HepG2 (cell line): ENCODE measurements at places on chromosomes 4 and X. TPM values are rescaled to one million over a fixed set of nuclear protein-coding genes. Genes with fewer than 3 reads are reported as not detected.

Gene SGMS2
- total RNA-seq: 1.2 and 1.3 TPM in 2 replicates

Gene MAP7D2
- total RNA-seq: 10.5 and 14.2 TPM in 2 replicates

Gene SLC6A14
- 43.2 and 70.2 TPM in 2 replicates for total RNA-seq

Gene PGAM4
- total RNA-seq: 0.33 TPM in 1 of 2 replicates, not detected in the other

Gene ESX1
- total RNA-seq: not detected in 2 replicates

Gene DCAF16
- total RNA-seq: 41.9 and 46.1 TPM in 2 replicates

Gene HDX
- 0.20 TPM in 1 of 2 replicates, not detected in the other for total RNA-seq

Gene HMX1
- not detected in 2 replicates for total RNA-seq

Gene FATE1
- total RNA-seq: not detected in 2 replicates

Gene LRAT
- total RNA-seq: not detected in 2 replicates

Gene LONRF3
- 11.6 and 13.3 TPM in 2 replicates for total RNA-seq

Gene SFRP2
- not detected in 2 replicates for total RNA-seq
